CD4-positive, alpha-beta T cell treated with Interleukin-17A for 4 hours (primary cell): ENCODE measurements at places on chromosomes 1 and 21.
A peak's percentile ranks its signal among the peaks of the same experiment; 100 is the strongest.

- DNase-seq, result no peak
Measured at GRCh38 chr1:175870217-175870616, 126.8 kb upstream of the TNR start.

DNA sequence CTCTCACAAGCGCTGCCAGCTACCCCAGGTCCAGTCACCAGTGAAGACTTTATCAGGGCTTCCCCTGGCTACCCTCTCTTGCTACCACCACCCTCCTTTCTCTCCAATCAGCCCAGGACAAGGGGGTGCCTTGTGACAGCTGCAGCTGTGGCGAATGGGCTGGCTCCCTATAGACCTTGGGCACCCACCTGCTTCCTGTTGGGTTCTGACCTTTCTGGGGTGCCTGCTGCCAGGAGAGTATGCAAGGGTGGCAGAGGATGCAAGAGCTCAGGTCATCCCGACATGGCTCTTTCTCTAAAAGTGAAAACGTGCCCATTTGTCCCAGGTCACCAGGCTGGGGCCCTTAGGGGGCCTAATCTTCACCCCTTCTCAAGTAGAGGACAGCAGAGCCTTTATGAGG, 6.6 kb downstream of the KLHDC8A start:
- DNase-seq, result no peak

- DNase-seq, result no peak
Measured at GRCh38 chr1:172537366-172537765, 4.4 kb downstream of the SUCO start.

- no peak for DNase-seq
Measured at GRCh38 chr1:172629638-172630037, 29.3 kb upstream of the FASLG start.

DNA sequence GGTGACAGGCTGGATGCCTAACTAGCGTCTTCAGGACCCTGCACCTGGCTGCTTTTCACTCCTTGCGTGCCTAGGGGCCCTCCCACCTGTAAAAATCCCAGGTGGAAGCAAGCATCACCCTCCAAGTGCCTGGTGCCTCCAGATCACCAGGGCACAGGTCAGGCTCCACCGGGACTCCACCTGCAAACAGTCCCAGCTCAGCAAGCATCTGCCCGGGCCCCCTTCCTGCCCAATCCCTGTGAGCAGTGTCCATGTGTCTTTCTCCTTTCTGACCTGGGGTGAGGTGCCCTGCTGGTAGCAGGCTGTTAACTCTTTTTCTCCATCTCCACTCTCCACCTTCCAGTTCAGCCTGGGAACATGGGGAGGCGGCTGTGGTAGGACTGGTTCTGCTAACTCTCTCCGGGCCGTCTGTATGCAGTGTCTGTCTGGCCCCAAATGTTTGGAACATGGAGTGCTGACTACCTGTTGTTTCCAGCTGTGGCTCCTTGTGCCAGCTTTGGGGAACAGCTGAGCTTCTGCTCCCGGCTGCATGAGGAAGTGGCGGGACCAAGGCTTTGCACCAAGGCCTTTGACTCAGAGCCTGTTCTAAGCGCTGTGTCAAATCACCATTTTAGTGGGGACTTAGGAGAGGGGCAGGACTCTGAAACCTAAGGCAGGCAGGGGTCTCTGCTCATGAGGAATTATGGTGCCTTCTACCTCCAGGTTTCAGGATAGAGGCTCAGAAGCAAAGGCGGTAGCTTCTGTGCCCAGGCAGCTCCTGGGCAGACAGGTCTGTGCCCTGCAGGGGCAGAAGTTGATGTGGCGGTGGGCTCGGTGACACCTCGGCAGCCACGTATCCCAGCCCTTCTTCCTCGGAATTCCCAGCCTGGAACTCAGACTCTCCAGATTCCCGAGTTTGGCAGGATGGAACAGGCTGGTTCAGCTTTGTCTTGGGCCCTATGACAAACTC, 5.5 kb downstream of the GPR137B start:
- DNase-seq, result no peak

DNA sequence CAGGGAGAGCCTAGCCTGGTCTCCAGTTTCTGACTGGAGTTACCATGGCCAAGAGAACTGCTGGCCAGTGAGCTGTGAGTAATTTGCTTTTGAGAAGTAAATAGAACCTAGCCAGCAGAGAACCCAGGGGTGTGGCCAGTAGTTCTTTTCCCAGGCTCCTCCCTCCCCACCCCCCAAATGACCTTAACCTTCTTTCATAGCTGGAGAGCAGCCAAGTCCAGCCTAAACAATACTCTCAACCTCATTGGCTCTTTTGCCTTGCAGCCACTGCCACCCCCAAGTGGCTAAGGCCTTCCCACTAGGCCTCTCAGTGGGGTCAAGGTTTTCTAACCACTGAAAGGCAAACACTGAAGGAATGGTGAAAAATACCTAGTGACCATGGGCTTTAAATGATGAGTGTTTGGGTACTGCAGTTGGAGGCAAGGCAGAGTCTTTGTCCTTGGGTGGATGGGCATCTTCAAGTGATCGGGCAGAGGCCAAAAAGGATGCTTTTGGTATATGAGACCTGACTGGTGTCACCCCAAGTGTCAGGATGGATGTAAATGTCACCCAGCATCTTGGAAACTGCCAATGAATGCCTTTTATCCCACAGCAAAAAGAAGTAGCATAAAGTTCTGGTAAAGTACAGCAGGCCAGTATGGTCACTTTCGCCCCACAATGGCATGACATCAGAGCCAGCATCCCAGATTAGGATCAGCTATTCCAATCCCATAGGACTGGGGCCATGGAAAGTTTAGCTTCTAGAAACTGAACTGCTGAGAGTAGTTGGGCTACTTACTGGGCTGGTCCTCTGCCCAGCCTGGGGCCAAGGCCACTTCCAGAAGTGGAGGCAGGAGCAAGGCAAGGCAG, 3.5 kb upstream of the PIGV start:
- DNase-seq, result no peak

DNA sequence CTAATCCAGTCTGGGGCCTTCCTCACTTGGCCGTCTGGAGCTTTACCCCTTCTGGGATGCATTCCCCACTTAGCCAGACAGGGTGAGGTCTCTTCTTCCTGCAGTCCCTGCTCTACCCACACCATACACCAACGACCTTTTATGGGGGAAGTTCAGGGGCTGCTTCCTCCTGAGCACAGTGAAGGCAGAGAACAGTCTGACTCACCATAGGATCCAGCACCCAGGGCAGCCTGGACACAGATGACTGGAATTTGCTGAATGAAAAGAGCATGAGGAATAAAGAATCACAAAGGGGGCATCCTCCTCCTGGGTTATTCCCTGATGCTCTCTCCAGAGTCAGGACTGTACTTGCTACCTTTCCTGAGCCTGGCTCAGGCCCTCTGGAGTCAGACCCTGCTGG, 4.6 kb upstream of the FOXE3 start:
- no peak for DNase-seq

DNA sequence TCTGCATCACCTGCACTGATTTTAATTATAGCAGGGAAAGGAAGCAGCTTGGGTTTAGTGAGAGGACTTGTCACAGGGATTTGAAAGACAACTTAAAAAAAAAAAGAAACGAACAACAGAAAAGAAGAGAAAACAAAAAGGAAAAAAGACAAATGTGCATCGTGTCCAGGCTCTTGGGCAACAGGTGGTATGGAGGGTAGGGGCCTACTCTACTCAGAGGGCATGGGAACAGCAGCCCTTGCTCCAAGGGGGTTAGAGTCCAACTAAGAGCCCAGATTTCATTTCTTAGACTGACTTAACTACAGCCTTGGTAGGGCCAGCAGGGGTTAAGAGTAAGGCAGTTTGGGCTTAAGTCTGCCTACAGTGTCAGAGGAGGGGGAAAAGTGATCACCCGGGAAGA, 15.3 kb upstream of the EXOSC10 start:
- no peak for DNase-seq

DNA sequence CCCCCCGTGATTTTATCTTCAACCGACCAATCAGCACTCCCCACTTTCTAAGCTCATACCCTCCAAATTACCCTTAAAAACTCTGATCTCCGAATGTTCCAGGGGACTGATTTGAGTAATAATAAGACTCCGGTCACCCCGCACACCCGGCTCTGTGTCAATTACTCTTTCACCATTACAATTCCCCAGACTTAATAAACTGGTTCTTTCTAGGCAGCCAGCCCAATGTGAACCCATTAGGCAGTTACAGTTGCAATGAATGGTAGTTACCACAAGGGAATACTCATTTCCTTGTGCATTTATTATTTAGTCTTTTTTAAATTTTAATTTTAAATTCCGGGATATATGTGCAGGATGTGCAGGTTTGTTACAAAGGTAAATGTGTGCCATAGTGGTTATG, 177.9 kb downstream of the HFM1 start:
- DNase-seq, result no peak

DNA sequence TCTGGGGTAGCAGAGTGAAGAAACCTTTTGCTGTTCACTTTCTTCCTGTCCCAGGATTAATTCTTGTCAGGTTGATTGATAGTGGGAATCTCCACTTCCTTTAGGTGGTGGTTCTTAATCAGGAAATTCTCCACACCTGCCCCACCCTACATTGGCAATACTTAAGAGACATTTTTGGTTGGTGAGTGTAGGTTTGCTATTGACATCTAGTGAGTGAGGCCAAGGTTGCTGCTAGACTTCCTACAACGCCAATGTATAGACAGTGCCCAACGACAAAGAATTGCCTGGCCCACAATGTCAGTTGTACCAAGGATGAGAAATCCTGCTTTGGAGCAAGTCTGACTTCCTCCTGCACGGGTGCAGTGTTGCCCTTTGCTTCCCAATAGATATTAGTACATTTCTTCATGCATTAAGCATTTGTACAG, 38.5 kb downstream of the MAP3K7CL start:
- DNase-seq, result no peak

DNA sequence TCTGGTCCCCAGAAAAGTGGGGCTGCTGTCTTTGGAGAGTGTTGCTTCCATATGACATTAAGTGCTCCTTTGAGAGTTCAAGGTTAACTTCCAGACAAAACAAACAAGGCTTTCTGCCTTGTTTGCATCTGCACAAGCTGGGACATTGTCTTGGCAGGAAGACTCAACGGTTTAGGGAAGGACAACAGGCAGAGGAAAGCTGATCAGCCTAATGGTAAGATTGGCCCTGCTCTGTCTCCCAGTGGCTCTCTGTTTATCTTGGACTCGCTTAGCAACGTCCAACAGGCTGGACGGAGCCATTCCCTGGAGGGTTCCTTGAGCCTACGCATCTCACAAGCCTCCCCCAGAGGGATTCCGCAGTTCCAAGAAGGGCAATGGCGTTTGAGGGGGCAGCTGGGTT, 62.2 kb upstream of the SLC44A3 start:
- DNase-seq, result no peak

GRCh38 chr1:226656601-226657277, 82.3 kb downstream of the ITPKB start:
- DNase-seq, result peak; percentile 76

DNA sequence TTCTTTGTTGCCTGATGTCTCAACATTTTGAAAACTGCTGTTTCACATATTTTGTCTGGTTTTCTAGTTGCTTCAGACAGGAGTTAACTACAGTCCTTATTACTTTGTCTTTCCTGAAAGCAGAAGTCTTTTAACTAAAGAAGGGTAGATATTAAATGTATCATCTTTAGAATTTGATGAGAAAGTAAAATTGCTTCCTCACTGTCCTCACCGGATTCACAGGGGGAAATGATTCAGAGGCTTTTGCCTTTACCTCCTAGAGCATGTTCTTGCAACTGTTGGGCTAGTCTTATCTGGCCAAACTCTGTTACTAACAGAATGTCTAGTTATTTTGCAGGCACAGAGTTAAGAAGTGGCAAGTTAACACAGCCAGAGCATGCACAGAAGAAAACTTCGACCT, 107.2 kb upstream of the VAV3 start:
- DNase-seq, result no peak

GRCh38 chr1:62599044-62599443, 1.7 kb downstream of the ANGPTL3 start:
- no peak for DNase-seq

GRCh38 chr21:17732306-17732705, 86.8 kb downstream of the C21orf91 start:
- DNase-seq, result no peak

DNA sequence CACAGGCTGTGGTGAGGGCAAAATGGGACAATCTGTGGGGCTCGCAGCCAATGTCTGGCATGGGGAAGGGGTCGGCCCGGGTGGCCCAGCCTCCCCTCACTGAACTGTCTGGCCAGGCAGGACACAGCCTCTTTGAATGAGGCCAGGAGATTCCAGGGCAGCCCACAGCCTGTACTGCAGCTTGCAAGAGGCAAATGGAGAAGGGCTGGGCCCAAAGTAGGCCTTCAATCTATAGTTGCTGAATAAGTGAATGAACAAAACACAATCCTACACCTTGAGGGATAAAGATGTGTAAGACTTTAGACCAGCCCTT, 23.2 kb downstream of the SLC27A3 start:
- DNase-seq, result no peak

DNA sequence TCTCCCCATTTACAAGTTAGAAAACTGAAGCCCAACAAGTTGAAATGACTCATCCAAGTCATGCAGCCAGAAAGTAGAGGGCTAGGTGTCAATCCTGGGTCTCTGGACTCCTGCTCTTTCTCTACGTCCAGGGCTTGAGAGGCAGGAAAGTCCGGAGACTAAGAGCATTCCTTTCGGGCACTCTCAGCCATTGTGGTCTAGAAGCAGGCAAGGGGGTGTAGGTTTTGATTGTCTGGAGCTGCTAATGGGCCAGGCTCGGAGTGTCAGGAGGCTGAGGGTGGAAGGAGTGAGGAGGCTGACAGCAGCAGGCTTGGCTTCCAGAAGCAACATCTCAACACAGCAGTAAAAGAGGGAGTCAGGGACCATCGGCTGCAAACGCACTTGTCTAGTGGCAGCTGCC, 107.6 kb upstream of the KLHDC7A start:
- no peak for DNase-seq

DNA sequence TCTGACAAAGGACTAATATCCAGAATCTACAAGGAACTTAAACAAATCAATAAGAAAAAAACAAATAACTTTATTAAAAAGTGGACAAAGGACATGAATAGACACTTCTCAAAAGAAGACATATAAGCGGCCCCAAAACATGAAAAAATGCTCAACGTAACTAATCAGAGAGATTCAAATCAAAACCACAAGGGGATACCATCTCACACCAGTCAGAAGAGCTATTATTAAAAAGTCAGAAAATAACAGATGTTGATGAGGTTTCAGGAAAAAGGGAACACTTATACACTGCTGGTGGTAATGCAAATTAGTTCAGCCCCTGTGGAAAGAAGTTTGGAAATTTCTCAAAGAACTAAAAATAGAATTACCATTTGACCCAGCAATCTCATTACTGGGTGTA, 102.2 kb downstream of the COL24A1 start:
- DNase-seq, result no peak

- DNase-seq, result no peak
Measured at GRCh38 chr1:205436776-205437410, 15.0 kb upstream of the LEMD1 start.

- DNase-seq, result peak; percentile 70
Measured at GRCh38 chr1:156295391-156295947, at the start of gene GLMP. GLMP (minus strand) TSS chr1:156295679; CDS start chr1:156295645, 34 bp downstream.

- no peak for DNase-seq
Measured at GRCh38 chr1:35847935-35848565, 35.0 kb upstream of the AGO1 start.

DNA sequence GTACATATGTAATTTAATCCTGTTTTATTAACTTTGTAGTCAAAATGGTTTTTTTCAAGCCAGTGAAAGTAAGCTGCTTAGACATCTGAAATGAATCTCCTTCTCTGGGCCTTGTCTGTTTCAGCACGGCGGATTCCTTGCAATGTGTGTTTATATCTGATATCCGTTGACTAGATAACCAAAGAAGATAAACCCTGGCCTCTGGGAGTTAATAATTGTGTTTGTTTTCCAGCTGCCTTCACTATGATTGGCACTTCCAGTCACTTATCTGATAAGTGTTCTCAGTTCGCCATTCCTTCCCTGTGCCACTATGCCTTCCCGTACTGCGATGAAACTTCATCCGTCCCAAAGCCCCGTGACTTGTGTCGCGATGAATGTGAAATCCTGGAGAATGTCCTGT, 63.5 kb upstream of the UBE2U start:
- no peak for DNase-seq
